ENCODE measurements at places on chromosomes 6 and 20.

- DNase-seq: no peak
Observed at GRCh38 chr6:148138573-148138972, 204.1 kb upstream of the SASH1 start.

- no peak for DNase-seq
Observed at GRCh38 chr6:130788954-130789353, 38.3 kb upstream of the SMLR1 start.

- no peak for DNase-seq
Observed at GRCh38 chr6:139337830-139338229, 36.6 kb downstream of the CITED2 start.

DNA sequence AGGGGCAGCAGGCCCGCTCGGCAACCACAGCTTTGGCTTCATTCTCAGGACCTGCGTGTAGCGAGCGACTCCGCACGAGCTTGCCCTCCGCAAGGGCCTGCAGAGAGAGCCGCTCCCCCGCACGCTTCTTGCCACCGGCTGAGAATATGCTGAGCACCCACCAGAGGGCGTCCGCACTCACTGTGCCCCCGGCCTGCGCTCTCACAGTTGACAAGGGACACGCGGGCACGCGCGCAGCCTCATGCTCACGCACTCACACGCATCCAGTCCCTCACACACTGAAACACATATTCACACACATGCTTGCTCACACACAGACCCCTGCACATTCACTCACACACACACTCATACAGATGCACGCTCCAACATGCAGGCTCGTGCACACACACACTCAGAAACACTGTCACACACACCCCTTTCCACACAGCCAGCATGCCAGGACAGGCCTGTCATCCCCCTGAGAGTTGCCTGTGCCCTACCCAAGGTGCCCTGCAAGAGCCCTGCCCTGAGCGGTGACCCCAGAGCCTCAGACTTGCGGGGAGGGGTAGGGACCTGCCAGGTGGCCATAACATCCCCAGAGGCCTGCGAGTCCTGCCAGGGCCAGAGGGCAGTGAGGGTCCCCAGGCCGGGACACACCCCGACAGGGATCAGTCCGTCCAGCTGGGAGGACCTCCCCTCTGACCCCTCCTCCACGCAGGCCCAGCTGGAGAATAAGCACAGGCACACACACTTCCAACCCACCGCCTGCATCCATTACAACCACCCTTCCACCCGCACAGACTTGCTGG, 174.1 kb downstream of the BMP7 start:
- DNase-seq: peak; percentile 54

- no peak for DNase-seq
Observed at GRCh38 chr20:57974863-57975262, 253.6 kb downstream of the ANKRD60 start.

DNA sequence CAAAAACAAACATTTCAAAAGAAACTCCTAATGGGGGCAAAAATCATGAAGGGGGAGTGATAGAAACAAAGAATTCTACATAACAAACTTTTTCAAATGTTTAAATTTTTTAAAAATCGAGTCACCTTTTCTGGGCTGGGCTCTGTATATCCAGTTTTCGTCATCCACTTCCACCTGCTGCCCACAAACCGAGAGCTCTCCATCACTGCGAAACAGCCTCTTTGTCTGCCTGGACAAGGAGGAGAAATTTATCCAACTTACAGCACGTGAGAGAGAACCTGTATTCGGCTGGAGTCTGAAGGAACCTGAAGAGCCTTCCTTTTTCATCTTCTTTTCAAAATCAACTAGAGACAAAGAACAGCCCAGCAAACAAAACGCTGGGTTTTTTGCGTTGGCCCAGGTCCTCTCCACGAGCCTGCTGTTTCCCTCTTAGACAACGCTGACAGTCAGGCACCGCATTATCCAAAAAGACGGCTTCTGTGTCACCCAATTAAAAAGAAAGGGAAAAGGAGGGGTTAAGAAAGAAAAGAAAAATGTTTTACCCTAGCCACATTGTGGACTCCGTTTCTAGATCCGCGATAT, 72.4 kb upstream of the NHSL1 start:
- peak; percentile 40 for DNase-seq

DNA sequence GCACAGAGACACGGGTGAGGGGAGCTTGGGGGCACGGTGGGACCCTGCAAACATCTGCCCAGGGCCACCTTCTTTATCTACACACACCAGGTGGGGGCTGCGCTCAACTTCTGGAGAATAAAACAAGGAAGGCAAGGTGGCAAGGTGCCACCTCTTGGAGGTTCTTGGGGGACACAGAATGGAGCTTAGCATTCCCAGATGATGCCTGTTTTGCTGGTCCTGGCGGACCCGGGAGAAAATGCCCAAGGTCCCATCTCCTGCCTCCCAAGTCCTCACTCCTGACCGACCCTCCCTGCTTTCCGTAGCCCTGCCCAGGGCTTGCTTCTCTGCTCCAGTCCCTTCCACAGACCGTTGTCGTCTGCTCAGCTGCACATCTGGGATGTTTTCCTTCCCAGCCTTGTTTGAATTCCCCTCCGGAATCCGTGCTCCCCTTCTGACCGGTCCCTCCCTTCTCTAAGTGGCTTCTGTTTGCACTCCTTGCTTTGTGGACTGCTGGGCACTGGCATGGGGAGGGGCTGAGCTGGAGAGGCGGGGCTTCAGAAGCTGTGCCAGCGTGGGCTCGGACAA, 13.1 kb downstream of the ITPR3 start:
- no peak for DNase-seq
